ENCODE measurements at places on chromosomes 6 and 20.

GRCh38 chr6:104332364-104332763, 527.4 kb downstream of the HACE1 start:
- DNase-seq: no peak

DNA sequence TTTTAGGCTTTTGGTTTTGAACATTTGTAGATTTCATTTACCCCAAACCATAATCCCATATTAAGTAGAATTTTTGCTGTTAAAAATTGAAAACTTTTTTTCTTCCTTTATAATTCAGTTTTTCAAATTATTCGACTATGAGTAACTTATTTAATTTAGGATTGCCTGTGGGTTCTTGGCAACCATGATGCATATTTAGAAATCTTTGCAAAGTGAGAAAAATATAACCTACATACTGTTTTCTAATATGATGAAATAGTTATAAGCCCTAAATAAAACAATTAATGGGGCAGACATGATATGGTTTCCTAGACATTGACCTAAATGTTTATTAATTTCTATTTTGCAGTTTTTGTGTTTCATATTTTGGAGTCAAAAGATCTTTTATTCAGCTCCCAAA, 23.6 kb downstream of the NEDD9 start:
- no peak for DNase-seq

- DNase-seq: no peak
These were observed 152.0 kb upstream of the ECI2 start for GRCh38 chr6:4287372-4287771.

DNA sequence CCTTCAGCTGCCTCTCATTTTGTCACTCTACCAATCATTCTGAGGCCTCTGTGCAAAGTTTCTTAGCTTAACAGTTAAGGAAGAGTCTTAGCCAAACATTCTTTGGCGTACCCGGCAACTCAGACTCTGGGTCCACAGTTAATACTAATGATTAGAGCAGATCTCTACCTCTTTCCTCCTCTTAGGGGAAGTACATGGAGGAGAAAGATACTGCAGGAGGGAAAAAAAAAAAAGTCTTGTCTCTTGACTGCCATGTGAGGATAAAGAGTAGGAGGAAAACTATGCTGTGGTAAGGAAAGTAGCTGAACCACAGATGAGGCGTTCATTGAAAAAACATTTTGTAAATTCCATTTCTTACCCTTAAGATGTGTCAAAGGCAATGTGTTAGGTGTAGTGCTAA, 44.0 kb upstream of the MARCKS start:
- DNase-seq: no peak

- DNase-seq: no peak
These were observed 3.7 kb upstream of the GMDS start for GRCh38 chr6:2249126-2249525.

GRCh38 chr20:59047938-59048680, 5.5 kb upstream of the PRELID3B start:
- DNase-seq: no peak

GRCh38 chr6:29200767-29201662, 30.3 kb downstream of the OR2J2 start:
- DNase-seq: no peak

- no peak for DNase-seq
These were observed 202.3 kb downstream of the ERMARD start for GRCh38 chr6:169953686-169954085.

DNA sequence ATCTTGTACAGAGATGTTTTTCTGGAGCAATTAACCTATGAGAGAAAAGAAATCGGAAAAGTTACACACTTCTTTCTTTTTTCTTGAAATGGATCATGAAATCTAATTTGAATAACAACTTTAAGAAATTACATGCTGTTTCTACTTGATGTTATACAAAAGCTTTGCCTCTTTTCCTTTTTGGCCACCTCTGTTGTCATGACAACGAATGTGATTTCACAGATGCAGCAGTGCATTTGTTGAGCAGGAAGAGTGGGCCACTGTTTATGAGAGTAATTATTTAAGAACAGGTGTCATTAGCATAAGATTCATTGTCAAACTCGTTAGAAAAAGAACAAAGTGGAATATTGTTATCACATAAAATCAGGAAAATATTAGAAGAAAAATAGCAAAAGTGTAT, 148.3 kb upstream of the IMPG1 start:
- DNase-seq: no peak

DNA sequence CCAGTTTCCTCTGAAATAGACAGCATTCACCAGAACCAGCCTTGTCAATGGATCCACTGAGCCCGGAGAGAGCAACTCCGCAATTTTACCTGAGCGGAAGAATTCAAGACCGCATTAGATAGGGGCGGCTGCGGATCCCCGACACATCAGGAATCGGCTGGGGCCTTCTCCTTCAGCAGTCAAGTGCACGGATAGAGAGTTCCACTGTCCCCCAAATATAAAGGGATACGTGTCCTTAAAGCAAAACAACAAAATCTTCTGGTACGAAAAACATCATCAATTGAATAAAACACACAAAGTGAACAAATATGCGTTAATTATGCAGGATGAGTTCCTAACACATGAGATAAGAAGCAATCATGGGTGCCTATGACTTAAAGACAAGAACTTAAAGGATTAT, 18.3 kb downstream of the SERPINB6 start:
- DNase-seq: no peak

- no peak for DNase-seq
These were observed 108.5 kb upstream of the BMP5 start for GRCh38 chr6:55983861-55984260.

All from activated gamma-delta T cell treated with anti-CD3 and anti-CD28 coated beads, Interleukin-2, amount 50 U/mL, for 16 hours (primary cell).